ENCODE measurements at places on chromosomes 2 and 18. TPM values are rescaled to one million over a fixed set of nuclear protein-coding genes. Genes with fewer than 3 reads are reported as not detected.
A peak's percentile ranks its signal among the peaks of the same experiment; 100 is the strongest.

DNA sequence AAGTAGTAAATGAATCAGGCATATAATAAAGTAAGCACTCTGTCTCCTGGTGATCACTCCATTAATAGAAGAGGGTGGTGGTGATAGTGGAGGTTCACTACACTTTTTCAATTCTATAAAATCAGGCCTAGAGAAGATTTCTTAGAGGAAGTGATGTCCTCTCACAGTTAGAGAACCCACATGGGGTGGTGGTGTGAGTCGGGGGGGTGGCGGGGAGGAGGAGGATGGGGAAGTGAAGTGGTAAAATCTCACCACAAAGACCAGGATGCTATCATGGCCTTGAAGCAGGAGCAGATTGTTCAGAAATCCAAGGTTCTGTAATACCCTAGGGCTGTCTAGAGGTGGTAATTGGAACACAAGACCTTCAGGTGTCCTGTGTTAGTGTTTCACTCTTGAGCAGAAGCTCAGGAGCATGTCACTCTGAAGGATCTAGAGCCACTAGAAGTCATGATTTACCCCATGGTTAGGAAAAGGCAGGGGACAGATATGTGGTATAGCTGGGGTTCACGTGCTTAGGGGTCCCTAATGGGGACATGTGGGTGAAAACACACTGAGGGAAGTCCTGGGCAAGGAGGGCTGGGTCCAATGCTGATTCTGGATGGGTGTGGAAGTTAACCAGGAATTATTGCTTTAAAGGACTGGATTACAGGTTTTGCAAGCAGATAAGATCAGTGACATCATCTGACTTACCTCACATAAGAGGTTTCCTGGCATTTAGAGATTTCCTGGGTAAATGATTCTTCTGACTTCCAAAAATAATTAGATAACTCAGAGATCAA lies 31.0 kb downstream of the RNF125 start:
- no peak for DNase-seq

UGT1A8 gene
- total RNA-seq, result not detected

GRCh38 chr18:75111760-75112159 lies 97.2 kb downstream of the PTGR3 start:
- no peak for DNase-seq

GRCh38 chr18:10085416-10085815 lies 171.6 kb downstream of the VAPA start:
- DNase-seq, result no peak

SEPTIN10 gene
- 107 TPM for total RNA-seq

GRCh38 chr2:127608061-127609030 lies 37.6 kb upstream of the GPR17 start:
- no peak for DNase-seq

DNA sequence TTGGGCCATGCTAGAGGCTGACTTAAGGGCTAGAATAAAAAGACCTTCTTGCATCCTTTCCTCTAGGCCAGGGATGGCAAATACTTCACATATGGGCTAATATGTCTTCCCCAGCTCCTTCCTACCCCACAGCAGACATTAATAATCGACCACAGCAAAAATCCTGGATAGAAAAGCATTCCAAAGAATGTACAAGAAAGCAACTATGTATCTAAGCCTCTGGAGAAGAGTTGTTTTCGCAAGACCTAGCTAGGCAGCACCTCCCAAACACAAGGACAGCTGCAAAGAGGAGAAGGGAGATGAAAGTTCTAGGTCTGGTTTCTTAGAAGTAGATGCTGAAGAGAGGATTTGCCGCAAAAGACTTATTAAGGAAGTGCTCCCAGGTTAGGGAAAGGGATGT lies 372.6 kb downstream of the SLC4A3 start:
- DNase-seq, result no peak

DNA sequence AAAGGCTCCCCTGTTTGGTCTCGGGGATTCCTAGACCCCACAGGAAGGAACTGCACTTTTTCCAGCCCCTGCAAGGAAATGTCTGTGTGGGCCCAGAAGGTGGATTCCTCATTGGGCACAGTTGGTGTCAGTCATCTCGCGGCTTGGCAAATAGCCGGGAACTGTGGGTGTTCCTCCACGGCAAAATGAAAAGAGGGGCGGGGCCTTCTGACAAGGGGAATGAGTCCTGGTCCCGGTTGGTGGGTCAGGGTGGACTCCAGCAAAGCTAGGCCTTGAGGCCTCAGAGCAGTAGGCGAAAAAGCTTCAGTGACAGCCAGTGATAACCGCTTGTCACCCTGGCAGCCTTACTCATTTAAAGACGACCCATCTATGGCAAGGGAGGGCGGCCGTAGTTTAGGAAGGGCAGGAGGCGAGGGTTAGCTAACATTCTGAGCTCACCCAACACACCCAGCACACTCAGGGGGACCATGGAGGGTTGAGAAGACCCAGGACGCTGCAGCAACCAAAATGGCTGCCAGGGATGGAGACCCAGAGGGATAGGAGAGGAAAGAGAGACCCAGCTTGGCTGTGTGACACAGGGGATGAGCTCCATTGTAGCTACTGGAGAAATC lies 16.5 kb downstream of the SLC4A3 start:
- DNase-seq, result peak; percentile 84

VWC2L gene
- not detected for total RNA-seq

- no peak for DNase-seq
Measured at GRCh38 chr2:120820263-120820952, 84.7 kb downstream of the GLI2 start.

RPRM gene
- 2.9 TPM for total RNA-seq

DNA sequence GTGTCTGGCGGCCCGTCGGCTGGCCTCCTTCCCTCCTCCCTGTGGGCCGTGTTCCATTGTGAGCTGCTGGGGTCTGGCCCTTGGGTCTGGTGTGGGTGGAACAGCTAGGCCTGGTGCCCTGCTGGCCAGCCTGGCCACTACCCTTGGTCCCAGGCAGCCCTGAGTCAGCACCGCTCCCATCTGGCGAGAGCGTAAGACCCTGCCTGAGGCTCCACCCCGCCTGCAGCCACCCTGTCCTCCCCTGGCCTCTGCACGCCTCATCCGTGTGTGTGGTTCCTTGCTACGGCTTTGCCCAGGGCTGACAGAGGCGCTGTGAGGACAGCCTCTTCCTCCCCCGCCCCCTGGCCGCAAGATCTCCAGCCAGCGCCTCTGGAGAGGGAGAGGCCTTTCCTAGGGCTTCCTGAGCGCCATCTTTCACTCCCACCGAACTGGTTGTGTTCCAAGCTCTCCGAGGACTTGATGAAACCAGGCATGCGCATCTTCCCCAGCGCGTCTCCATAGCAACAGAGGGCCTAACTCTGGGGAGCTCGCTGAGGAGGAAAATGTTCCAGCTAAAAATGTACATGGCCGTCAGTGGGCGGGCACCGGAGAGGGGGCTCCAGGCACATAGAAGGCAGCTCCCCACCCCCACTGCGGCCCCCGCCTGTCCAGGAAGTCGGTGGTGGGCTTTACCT lies 83.0 kb downstream of the STPG4 start:
- DNase-seq, result no peak

GRCh38 chr2:226426292-226426736 lies 373.3 kb downstream of the IRS1 start:
- DNase-seq, result no peak

- DNase-seq, result no peak
Measured at GRCh38 chr2:26480566-26481423, 2.9 kb upstream of the OTOF start.

AQP12A gene
- not detected for total RNA-seq

CHST9 gene
- total RNA-seq, result 0.74 TPM

COMMD1 gene
- total RNA-seq, result 43.0 TPM

- DNase-seq, result no peak
Measured at GRCh38 chr18:24735624-24736231, 275.3 kb downstream of the HRH4 start.

Measured in vagina (tissue), 2 donors.